GM20000 (cell line): ENCODE measurements at places on chromosomes 5 and 9.

GRCh38 chr5:88967633-88968585, 84.9 kb upstream of the MEF2C start:
- DNase-seq = peak; percentile 8

- DNase-seq = no peak
Measured at GRCh38 chr5:104754311-104754995, 1191.9 kb upstream of the NUDT12 start.

DNA sequence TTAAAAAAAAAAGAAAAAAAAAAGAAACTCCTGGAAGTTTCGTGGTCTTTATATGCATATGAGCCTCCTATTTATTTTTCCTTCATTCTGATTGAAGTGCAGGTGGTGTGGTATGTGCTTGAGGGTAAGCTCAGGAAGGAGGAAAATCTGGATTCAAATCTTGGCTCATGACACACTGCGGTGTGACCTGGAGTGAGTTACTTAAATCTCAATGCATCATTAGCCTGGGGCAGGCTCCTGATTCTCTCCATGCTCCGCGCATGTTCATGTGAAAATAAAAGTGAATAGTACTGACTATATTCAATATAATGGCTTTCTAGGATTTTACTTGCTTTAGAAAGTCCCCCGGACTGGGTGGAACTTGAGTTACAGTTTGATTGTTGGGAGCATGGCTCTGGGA, 35.6 kb downstream of the PTTG1 start:
- DNase-seq = no peak

DNA sequence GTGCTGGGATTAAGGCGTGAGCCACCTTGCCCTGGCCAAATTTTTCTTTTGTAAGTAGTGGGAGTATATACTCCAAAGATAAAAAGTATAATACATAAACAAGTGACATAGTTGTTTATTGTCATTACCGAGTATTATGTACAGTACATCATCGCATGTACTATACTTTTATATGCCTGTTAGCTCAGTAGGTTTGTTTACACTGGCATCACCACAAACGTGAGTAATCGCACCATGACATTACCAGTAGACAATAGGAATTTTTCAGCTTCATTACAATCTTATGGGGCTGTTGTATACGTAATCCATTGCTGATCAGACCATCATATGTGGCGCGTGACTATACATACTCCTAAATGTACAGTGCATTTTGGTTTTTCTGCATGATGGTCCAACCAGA, 9.8 kb downstream of the SECISBP2 start:
- no peak for DNase-seq

- DNase-seq = no peak
Measured at GRCh38 chr5:150490754-150491153, 17.2 kb upstream of the NDST1 start.

DNA sequence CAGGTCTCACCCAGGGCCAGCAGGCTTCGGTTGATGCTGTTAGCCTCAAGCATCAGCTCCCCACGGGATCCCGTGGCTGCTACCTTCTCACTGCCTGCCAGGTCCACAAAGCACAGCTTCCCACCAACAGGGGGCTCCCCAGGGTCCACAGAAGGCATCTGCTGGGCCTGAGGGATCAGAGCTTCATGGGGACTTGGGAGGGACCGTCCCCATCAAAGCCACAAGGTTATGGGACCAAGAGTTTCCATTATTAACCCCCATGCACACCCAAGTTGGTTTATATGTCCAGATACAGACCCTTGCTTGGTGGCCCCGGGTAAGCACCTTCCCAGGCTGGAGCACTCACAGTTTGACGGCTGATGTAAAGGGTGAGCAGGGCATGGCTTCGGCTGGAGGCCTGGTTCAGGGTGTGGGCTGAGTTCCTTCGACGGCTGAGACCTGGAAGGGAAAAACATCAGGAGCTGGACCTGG, 3.0 kb downstream of the KIF12 start:
- no peak for DNase-seq

- DNase-seq = no peak
Measured at GRCh38 chr5:85709728-85710127, 908.0 kb upstream of the COX7C start.

GRCh38 chr9:112334432-112334841, 1.0 kb upstream of the PTBP3 start:
- DNase-seq = peak; percentile 46

DNA sequence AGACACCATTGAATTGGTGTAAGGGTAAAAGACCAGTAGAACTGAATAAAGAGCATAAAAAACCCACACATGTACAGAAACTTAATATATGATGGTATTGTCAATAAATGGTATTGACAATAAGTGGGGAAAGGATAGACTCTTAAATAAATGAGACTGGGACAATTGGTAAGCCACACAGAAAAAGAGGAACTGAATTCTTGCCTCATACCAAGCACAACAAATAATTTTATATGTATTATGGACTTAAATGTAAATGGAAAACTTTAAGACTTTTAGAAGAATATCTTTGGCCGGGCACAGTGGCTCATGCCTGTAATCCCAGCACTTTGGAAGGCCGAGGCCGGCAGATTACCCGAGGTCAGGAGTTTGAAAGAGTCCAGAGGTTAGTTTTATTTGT, 37.9 kb upstream of the PPP2CA start:
- DNase-seq = no peak

- DNase-seq = no peak
Measured at GRCh38 chr5:102819634-102820033, 64.5 kb downstream of the PAM start.

GRCh38 chr5:106964132-106964531, 706.6 kb downstream of the EFNA5 start:
- no peak for DNase-seq

- DNase-seq = no peak
Measured at GRCh38 chr5:176535664-176536131, 1.5 kb downstream of the RNF44 start.

GRCh38 chr5:10460252-10460906, 18.7 kb downstream of the ROPN1L start:
- no peak for DNase-seq

- DNase-seq = no peak
Measured at GRCh38 chr5:159669559-159669958, 246.7 kb upstream of the ADRA1B start.

DNA sequence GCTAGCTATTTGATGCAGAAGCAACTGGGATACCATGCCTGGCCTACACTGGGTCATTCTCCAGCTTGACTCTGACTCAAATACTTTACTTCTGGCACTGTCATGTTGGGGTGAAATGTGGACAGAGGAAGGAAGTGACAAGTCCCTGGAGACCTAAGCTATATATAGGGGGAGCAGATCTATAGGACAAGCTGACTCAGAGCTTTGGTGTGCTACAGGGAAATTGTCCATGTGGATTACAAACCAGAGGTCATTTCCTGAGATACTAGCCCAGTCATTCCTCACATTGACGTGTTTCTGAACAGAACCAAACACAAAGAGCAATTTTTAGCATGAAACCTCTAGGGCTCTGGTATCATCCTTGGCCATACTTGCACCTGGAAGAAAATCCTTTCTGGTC, 531.6 kb upstream of the CLINT1 start:
- DNase-seq = no peak

- no peak for DNase-seq
Measured at GRCh38 chr5:74082512-74083055, 456.6 kb downstream of the ARHGEF28 start.

DNA sequence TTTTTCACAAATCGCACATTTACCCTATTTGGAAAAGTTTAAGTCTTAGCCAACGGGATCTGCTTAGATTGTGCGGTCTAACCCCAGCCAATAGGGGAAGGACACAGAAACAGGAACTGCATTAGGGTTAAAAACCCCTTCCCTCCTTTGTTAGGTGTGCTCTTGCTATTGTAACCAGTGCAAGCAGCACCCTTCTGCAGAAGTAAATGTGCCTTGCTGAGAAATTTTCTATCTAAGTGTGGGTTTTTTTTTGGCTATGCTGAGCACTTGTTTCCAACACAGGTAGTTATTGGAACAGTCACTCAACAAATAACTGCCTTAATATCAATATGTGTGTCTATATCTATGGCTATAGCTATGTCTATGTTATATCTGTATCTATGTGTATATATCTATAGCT, 190.0 kb downstream of the TRIM32 start:
- no peak for DNase-seq

DNA sequence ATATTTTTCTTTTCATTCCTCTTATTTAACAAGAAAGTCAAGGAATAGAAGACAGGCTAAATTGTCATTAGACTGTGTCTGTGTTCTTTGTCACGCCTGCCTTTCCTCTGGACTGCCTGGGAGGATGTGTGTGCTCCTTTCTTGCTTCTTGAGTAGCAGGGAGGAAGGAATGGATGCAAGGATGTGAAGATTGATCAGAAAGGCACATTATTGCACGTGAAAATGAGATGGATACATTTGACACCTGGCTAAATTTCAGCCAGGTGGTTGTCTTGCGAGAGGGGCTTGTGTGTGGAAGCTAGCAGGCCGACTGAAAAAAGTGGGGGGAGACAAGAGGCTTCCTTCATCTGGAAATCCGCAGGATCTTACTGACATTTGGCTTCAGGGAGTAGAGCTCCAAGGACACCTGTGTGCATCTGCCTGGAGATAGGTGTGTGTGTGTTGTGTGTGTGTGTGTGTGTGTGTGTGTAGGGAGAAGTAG, 200.1 kb downstream of the MEF2C start:
- no peak for DNase-seq

DNA sequence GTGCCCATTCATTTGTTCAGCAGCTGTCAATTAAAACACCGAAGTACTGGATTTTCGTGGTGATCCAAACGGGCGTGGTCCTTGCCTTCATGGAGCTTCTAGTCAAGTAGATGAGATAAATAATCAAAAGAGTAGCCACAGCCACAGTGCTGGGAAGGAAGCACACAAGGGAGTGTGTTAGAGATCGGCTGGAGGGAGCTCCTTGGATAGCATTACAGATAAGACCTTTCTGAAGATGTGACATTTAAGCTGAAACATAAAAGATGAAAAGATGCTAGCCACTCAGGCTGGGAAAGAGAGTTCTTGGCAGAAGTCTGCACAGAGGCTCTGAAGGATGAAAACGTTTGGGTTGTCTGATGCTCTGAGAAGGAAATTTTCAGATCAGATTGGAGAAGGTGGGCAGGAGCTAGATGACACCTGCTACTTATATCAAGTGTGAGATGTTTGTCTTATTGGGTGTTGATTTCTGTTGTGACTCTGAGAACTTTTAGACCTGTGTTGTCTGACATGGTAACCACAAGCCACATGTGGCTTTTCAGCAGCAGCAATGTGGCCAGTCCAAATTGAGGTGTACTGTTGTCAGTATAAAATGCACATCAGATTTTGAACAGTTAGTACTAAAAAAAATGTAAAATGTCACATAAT, 123.9 kb downstream of the TLE4 start:
- DNase-seq = no peak

DNA sequence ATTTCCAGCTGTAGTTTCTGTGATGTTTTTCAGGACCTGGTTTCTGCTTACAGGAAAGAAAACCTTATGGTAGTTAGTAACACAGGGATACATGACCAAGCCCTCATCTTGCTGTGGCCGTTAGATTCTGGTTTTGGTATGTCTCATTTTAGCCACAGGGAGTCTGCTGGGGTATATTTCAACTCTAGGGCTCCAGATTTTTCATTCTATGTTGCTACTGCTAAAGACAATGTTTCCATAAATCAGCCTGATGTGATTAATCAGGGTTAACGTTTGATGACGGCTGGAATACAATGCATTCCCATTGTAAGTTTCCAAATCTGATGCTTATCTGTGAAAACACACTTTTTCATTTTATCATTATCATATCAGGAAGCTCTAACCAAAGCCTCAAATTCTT, 48.2 kb downstream of the P4HA2 start:
- DNase-seq = peak; percentile 42

DNA sequence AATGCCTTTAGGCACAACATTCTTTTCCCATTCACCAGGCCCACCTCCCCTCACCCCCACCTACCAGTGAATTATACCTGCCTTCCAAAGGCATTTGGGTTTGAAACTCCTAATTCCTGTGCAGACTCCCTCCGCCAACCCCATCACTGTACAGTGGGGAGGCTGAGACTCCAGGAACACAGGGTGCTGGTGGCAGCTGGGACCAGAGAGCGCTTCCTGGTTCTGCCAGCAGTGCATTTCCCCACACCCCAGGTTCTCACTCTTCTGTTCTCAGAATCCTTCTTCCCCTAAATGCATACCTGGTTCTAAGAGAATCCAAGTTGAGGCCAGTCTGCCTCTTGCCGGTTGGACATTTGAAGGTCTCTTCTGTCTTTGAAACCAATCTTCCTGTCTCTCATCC, 21.1 kb downstream of the SLC36A2 start:
- no peak for DNase-seq

- DNase-seq = no peak
Measured at GRCh38 chr9:70007831-70008230, 35.8 kb upstream of the MAMDC2 start.

DNA sequence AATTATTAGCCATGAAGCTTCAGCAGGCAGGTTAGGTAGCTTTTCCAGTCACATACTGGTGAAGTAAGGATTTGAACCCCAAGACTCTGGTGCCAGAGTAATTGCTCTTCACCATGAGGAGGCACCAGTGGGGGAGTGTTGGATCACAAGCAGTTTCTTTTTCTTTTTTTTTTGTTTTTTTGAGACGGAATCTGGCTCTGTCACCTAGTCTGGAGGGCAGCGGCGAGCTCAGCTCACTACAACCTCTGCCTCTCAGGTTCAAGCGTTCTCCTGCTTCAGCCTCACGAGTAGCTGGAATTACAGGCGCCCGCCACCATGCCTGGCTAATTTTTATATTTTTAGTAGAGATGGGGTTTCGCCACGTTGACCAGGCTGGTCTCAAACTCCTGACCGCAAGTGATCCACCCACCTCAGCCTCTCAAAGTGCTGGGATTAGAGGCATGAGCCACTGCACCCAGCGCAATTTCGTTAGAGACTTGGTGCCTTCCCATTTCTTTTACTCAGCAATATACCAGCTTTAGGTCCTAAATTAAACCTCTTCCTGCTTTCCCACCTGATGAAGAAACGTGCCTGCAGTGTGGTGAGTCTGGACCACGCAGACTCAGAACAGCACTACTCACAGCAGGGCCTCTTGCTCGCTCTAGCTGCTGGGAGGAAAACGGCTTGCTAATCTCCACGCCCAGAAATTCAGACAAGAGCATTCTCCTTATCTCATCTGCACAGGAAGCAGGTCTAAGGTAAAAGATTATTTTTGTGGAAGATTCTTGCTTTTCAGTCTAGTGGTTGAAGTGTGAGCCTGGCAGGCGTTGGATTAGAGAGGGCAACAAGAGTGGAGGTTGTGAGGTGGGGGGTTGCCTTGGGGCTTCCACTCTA, at the start of gene S100Z:
Gene S100Z, plus strand, starts transcription at position 596 of the 873 bp plus-strand sequence. CDS start 25,346 bp downstream, outside the sequence.
- DNase-seq = no peak

DNA sequence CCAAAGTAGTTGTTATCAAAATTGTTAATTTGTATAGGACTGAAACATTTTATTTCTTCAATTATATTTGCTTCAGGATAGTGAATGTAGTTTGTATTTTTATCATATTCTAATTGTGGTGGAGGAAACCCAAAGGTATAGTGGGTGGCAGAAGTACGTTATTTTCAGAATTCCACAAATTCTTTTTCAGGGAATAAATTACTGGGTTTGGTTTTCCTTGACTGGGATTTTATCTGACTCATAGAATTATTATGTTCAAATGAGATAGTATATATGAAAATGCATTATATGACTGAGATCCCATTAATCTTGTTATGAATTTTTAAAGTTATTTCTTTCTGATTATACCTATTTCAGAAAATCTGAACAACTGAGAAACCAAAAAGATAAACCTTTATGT, 73.7 kb downstream of the VPS13A start:
- DNase-seq = no peak

- DNase-seq = no peak
Measured at GRCh38 chr9:134233022-134233421, 68.7 kb upstream of the RNU6ATAC start.

GRCh38 chr5:40981420-40981819, 72.1 kb downstream of the C7 start:
- no peak for DNase-seq

- DNase-seq = no peak
Measured at GRCh38 chr5:154206311-154206710, 15.8 kb downstream of the GALNT10 start.

- DNase-seq = no peak
Measured at GRCh38 chr5:73899916-73900315, 273.9 kb downstream of the ARHGEF28 start.
